ENCODE measurements at places on chromosomes 2 and 18.
A peak's percentile ranks its signal among the peaks of the same experiment; 100 is the strongest.

DNA sequence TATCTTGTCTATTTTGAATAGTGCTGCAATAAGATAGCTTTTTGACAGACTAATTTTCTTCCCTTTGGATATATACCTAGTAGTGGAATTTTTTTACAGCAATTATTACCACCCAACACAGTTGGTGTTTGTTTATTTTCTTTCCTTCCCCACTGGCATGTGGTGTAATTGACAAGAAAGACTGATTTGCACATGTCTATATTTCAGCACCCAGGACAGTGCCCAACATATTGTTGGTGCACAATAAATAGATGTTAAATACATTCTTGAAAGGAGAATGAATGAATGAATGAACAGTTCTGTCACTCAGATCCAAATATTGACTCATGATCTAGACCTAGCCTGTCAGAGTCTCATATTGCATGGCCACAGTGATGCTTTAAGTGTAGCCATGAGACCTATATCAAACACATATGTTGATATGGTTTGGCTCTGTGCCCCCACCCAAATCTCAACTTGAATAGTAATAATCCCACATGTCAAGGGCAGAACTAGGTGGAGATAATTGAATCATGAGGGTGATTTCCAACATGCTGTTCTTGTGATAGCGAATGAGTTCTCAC lies 538.2 kb downstream of the NYAP2 start:
- DNase-seq = peak; percentile 26

DNA sequence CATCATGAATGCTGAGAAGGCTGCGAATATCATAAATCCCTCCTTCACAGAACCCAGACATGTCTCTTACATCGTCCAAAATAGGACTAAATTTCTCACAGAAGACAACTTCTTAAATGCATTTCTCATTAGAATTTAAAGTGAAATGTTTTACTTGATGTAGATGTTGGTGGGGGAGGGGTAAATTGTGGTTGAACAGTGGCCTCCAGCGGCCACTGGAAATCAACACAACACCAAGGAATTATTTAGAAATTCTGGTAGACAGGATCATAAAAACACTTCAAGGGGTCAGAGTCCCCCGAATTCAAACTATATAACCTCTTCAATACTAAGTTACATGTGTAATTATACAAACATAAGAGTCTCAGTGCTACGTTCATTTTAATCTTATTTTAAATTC lies 135.9 kb downstream of the ABCA12 start:
- peak; percentile 67 for DNase-seq

DNA sequence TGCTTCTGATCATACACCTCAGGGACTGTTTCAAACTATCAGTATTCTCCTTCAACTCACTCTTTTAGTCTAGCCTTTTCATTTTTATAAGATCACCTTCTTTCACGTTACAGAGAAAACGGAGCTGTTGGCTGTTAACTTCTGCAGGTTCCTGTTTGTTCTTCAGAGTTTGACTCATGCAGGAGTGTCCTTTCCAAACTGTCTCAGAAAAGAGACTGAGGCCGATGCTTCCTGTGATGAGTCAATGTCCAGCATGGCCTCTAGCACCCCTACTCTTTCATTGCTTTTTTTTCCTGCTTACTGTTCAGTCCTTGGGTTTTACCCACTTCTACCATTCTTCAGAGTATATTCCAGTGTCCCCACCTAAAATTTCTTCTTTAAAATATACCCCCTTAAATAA lies 240.8 kb upstream of the RGPD4 start:
- DNase-seq = peak; percentile 54

DNA sequence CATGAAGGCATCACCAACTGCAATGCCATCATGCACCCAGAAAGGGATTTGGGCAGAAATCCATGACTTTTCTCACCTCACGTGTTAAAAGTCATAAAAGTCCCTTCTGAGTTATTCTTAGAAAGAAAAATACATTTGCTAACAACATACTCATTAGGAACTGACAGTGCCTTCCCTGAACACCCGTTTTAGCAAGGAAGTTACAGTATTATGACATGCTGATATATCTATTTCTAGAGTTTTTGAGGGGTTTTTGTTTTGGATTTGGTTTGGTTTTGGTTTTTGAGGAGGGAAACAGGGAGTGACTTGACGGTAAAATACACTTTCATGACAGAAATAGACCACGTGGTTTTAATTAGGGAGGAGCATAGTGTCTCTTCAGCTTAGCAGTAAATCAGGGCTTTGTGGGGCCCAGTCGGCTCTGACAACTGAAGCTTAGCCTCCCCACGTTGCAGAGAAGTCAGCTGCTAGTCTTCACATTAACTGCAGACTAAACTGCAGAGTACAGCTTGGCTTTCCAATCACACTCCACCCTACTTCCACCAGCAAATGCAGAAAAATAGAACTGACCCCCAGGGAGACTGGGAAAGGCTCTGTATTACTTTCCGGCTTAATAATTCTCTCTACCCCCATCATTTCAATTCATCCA lies 141.4 kb downstream of the FAM124B start:
- DNase-seq = no peak

GRCh38 chr2:58377181-58377580 lies 136.1 kb upstream of the FANCL start:
- no peak for DNase-seq

DNA sequence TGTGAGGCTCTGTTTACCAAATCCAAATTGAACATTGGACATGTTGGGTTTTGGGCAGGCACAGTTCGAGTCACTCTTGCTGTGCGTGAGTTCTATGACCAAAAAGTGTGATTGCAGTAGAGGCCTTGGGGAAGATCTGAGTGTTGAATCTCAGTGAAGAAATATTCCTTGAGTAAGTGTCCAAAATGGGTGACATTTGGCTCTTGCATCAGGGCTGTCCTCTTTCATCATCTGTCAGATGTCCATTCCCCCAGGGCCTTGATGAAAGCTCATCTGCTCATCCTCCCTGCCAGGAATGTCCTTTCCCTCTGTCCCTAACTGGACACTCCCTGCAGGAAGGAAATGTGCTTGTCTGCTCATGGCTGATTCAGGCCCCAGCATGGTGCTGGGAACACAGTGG lies 6.4 kb upstream of the SFTPB start:
- no peak for DNase-seq

- DNase-seq = no peak
Measured at GRCh38 chr2:74458938-74459363, 713 bp downstream of the WBP1 start.

- peak; percentile 30 for DNase-seq
Measured at GRCh38 chr18:23856466-23857163, 157.9 kb upstream of the TTC39C start.

DNA sequence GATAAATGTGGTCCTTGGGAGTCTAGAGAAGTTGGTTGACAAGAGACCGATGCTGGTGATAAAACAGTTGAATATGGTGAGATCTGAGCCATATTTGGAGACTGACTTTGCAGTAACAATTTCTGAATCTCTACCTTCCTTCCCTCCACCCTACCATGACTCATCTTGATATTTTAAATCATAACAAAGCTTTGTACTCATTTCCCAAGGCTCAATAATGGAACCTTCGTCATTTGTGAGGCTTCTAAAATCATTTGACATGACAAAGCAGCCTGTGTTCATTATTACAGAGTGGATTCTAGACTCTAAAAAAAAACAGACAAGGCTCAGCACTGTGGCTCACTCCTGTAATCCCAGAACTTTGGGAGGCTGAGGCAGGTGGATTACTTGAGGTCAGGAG lies 38.5 kb upstream of the PDCL3 start:
- DNase-seq = no peak

GRCh38 chr2:185785156-185785555 lies 46.6 kb downstream of the FSIP2 start:
- DNase-seq = no peak

GRCh38 chr18:39909706-39910105 lies 2045.3 kb upstream of the PIK3C3 start:
- DNase-seq = peak; percentile 55

GRCh38 chr2:195026261-195026660 lies 630.8 kb upstream of the SLC39A10 start:
- DNase-seq = peak; percentile 53

DNA sequence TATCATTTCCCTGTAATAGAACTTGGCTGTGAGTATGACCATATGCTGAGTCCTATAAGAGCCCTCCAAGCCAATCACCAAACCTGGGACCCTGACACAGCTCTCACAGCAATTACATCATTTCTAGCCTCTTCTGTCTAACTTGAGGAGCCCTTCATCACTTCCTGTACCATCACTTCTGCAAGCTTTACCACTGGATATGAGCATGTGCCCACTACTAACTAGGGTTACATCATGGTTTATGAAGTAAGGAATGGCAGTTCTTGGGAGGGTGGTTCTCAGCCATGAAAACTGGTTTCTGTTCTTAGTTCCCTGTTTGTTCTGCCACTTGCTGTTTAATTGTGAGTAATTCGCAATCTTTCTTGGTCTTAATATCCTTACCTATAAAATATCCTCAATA lies 31.0 kb upstream of the EPB41L3 start:
- DNase-seq = no peak

DNA sequence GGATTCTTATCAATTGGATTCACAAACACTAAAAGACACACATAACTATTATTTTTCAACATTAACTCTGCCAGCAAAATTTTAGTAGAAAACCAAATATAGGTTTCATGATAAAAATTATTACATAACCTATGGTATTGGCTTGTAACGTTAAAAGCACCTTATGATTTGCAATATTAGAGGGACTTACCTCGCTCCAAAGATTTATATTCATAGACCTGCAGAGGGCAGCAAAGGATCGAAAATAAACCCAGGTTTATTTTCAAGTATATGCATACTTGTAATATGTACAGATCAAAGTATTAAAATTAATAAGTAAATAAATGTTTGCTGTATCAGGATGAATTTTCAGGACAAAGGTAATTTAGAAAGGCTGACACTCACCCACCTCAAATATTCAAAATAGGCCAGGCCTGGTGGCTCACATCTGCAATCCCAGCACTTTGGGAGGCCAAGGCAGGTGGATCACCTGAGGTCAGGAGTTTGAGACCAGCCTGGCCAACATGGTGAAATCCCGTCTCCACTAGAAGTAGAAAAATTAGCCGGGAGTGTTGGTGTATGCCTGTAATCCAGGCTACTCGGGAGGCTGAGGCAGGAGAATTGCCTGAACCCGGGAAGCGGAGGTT lies 45.3 kb downstream of the LRPPRC start:
- peak; percentile 51 for DNase-seq

DNA sequence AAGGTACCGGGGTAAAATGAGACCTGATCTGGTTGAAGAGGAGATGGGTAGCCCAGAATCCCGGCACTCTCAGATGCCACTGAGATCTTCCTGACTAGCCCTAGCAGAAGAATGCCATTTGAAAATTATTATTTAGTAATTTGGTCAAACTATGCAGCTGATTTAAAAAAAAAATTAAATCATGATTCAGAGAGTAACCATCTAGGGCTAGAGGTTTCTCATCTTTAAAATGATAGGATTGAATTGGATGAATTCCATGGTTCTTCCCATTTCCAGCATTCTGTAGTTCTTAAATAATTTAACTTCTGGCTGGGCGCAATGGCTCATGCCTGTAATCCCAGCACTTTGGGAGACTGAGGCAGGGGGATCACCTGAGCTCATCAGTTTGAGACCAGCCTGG lies 106.1 kb downstream of the MYO1B start:
- peak; percentile 25 for DNase-seq

GRCh38 chr18:50298443-50299284 lies 11.2 kb upstream of the CXXC1 start:
- DNase-seq = no peak

DNA sequence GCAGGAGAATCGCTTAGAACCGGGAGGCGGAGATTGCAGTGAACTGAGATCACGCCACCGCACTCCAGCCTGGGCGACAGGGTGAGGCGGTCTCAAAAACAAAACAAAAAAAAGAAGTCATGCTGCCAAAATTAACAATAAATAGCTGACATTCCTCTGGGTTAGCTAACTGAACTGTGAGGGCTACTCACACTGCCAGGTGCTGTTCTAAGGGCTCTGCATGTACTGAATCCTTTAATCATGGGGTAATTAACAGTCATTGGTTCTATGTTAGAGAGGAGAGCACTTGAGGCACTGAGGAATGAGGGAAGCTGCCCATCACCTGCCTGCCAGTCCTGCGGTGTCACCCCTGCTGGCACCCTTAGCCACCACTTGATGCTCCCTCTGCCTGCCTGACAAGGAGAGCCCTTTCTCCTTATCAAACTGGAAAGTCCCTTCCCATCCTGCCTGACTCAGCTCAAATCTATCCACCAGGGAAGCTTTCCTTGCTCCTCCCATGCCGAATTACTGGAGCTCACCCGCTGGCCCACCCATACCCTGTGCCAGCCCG lies 73.0 kb upstream of the RIOK3 start:
- DNase-seq = peak; percentile 69

DNA sequence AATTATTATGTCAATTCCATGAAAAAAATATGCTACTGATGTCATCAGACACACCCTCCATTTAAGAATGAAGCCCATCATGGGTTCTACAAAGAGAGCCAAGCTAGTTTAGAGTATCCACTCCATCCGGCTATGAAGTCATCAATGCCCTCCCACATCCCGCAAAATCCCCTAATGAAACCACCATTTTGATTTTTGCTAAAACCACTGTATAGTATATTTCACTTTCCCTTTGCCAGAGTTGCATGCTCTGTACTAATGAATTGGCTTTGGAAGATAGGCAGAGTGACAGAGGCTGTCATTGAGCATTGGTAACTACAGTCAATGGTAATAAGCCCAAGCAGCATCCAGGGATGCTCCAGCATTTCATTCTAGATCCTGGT lies 118.6 kb downstream of the ANKRD44 start:
- DNase-seq = no peak

DNA sequence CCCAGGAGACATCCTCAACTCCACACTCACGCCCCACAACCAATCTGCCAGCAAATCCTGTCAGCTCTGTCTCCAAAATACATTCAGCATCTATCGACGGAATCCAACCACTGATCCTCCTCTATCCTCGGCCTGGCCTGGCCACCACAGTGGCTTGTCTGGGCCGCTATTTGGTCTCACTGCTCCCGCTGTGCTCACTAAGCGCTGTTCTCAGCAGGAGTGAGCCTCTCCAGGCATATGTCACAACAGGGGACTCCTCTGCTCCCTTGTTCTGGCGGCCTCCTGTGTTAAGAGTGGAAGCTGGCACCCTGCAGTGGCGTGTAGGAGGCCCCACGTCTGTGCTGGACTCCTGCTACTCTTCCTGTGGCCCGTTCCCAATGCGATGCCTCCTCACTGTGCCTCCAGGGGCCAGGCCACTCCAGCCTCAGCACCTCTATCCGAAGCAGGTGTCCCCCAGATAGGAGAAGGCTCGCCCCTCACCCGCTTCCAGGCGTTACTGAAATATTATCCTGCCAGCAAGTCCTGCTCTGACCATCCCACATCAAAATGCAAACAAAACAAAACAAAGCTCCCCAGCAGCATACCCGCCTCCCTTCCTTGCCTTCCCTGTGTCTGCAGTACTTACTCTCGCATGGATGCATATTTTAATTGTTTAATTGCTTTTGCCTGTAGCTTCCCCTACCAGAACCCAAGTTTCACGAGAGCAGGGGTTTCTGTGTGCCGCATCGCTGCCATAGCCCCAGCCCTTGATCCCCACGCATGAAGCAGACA lies 39.9 kb downstream of the CENPO start:
- DNase-seq = no peak

All from astrocyte of the spinal cord (primary cell).